ENCODE measurements at places on chromosomes 3 and 15. TPM values are rescaled to one million over a fixed set of nuclear protein-coding genes. Genes with fewer than 3 reads are reported as not detected.

GRCh38 chr3:112372396-112372795 lies 39.4 kb downstream of the CD200 start:
- no peak for DNase-seq

DNA sequence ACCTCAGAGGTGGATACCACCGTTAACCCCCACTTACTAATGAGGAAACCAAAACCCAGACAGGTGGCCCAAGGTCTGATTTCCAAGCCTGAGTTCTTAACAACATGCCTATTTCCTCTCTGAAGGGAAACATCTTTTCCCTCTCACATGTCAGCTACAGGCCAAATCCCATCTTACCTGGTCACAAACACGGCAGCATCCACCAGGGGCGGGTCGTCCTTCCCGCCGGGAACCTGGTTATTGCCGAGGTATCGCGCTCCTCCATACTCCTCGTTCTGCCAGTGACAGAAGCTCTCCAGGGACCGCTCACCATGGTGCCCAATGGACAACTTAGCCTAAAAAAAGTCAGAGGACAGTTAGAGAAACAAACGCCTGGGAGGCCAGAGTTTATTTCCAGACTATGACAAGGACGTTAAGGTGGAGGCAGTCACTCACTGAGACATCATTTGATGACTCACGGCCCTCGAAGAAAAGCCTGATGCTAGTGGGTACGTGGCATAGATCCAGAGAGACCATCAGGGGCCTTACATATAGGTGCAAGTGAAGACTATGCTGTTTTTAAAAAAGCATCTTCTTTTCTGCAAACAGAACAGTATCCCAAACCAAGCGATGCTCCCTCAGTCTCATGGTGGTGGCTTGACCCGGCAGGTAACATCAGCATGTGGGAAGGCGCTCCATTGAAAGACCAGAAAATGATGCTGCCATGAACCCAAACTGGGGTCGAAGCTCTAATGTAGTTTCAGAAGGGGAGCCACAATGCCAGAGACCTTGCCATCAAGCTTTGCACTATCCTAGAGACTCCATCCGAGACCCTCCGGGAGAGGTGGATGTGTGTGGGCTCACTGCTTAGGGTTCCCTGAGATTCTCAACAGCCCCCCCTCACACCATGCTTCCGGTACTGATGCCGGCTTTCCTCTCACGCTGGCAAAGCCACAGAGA lies 80.2 kb downstream of the ADAMTS17 start:
- DNase-seq: no peak

DNA sequence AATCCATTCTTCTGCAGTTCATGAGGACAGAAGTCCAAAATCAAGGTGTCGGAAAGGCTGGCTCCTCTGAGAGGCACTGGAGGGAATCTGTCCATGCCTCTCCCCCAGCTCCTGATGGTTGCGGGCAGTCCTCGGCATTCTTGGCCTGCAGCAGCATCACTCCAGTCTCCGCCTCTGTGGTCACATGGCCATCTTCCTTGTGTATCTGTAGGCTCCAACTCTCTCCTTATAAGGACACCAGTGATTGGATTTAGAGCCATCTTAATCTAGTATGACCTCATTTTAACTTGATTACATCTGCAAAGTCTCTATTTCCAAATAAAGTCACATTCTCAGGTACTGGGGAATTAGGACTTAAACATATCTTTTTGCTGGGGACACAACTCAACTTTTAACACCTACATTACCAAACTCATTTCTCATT lies 56.0 kb upstream of the FLNB start:
- no peak for DNase-seq

- DNase-seq: peak; percentile 17
These were observed 1.4 kb downstream of the ZNF609 start for GRCh38 chr15:64461721-64462162.

GRCh38 chr15:54803134-54803808 lies 393.5 kb downstream of the RSL24D1 start:
- peak; percentile 29 for DNase-seq

GRCh38 chr15:70505411-70505919 lies 257.9 kb downstream of the UACA start:
- DNase-seq: peak; percentile 68

- peak; percentile 68 for DNase-seq
These were observed 14.2 kb downstream of the CIB1 start for GRCh38 chr15:90219421-90220141.

DNA sequence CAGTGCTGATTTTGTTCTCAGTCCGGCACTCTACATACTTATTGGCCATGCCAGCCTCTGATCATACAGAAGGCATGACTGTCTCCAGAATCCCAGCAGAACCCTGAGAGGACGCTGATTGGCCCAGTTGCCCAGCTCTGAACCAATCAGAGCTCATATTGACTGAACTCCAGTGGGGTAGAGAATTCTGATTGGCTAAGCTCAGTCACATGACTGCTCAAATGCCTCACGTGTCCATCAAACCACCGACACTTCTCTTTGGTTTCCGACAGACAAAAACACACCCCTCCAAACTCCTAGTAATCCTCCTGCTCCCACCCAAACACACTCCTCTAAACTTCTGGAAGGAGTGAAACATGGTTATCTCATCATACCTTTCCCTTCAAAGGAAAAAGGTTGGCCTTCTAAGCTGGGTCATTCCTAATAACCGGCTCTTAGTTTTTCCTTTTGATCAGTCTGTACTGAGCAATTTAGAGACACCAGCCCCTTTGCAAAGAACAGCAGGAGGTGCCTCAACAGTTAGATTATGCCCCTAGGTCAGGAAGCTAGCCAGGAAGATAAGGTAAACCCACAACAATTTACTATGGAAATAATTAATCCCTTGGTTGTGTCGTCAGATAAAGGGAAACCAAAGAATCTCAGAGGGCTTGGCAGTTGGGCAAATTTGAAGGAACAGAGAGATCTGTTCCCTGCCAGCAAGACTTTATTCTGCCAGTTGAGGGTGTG lies 187.8 kb downstream of the TLE3 start:
- no peak for DNase-seq

DNA sequence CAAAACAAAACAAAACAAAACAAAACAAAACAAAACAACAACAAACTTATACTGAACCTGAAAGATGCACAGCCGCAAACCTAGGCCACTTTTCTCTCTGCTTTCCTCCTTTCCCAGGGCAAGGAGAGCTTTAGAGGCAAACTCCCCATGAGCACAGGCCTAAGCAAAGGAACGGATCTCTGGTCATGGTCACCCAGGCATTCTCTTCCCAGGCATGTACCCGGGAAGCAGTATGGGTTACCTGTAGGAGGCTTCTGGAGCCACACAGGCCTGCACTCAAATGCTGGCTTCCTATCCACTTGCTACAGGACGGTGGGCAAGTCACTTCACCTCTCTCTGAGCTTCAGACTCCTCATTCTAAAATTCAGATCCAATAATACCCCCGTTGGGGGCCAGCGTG lies 171.8 kb downstream of the SMAD6 start:
- DNase-seq: no peak

DNA sequence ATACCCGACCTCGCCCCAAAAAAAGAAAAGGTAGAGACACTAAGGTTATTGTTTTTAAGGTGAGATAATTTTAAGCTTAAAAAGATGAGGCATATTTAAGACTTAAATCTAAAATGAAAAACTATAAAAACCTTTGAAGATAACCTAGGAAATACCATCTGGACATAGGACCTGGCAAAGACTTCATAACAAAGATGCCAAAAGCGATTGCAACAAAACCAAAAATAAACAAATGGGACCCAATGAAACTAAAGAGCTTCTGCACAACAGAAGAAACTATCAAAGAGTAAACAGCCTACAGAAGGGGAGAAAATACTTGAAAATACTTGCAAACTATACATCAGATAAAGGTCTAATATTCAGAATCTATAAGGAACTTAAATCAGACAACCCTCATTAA lies 80.9 kb downstream of the TMCC1 start:
- no peak for DNase-seq

GRCh38 chr3:106068795-106069194 lies 200.0 kb upstream of the CBLB start:
- DNase-seq: no peak

GRCh38 chr3:34863485-34863884 lies 775.8 kb upstream of the ARPP21 start:
- DNase-seq: no peak

DNA sequence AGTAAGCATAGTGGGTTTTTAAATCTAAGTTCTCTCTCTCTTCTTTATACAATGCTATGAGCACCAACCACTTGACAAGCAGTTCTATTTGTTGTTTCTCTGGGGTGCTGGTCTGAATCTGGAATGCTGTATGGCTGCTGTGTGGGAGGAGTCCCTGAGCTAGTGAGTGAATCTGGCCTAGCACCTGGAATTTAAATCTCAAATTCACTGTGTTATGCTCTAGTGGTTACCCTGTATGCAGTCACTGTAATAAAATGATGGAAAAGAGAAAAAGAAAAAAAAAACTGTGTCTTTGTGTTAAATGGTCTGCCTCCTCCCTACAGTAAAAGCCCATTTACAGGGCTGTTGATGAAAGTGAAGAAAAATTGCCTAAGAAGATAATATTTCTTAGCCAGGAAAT lies 155.0 kb downstream of the ATP8B4 start:
- DNase-seq: no peak

DNA sequence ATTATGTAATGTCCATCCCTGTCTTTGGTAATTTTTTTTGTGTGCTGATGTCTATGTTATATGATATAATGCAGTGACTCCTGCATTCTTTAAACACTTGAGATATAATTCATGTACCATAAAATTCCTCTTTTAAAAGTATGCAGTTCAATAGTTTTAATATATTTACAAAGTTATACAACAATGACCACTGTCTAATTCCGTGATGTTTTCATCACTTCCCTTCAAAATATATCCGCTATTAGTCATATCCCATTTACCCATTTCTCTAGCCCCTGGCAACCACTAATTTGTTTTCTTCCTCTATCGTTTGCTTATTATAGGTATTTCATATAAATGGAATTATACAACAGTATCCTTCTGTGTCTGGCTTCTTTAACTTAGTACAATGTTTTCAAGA lies 64.9 kb upstream of the SUCLG2 start:
- no peak for DNase-seq

DNA sequence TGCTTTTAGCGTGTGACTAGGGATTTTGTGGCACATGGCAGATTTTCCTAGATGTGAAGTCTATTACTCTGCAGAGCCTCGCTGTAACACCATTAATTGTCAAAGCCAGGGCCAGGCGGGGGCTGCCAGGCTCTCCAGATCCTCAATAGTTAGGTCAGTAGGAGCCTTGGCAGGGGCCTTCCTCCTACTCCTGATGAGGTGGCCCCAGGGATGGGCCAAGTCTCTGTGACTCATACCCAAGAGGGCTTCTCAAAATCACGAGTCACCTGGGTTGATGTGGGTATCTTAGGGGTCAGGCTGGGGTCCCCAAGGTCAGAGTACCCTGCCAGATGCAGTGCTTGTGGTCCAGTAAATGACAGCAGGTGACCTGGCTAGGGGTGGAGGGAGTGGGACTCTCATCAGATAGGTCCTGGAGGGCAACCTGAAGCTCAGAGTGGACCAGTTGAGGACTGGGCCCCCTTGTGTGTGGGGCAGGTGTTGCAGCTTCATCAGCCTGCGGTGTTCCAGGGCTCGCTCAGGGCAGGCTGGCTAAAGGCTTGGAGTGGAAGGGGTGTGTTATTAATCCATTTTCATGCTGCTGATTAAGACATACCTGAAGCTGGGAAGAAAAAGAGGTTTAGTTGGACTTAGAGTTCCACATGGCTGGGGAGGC lies 88.5 kb upstream of the MYZAP start:
- peak; percentile 30 for DNase-seq

GRCh38 chr3:67047051-67047450 lies 48.9 kb downstream of the KBTBD8 start:
- no peak for DNase-seq

DNA sequence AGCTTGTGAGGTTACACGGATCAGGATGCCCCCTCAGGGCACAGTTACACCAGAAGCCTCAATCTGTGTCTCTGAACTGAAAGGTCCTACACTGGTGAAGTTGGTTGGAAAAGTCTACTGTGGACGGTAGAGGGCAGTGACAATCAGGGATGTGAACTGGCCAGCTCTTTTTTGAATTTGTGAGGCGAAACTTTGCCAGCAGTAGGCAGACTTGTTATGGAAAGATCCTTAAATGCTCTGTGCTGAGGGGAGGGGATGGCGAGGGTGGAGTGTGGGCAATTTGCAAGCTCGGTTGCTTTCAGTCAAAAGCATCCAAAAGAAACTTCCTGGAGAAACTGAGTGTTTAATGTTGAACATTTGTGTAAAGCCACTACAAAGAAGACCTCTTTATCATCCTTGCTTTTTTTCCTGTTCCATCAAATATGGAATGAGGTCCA lies 127.4 kb upstream of the ABHD17C start:
- DNase-seq: peak; percentile 76

DNA sequence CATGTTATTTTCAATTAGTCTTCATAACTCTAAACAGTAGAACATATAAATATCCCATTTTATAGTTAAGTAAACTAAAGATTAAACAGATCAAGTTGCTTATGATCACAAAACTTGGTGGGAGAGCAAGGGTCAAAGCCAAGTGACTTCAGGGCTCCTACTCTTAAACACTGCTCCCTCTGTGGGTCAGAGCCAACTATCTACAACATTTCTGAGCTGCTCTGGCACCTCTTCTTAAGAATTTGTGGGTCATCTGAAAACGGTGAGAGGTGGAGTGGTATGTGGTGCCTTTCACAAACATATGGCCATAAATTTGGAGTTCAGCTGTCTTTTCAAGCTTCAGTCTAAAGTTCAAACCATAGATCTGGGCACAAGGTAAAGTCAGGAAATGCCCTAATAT lies 10.9 kb downstream of the ATG3 start:
- DNase-seq: no peak

GRCh38 chr3:127849368-127849767 lies 27.1 kb upstream of the MGLL start:
- DNase-seq: no peak

DNA sequence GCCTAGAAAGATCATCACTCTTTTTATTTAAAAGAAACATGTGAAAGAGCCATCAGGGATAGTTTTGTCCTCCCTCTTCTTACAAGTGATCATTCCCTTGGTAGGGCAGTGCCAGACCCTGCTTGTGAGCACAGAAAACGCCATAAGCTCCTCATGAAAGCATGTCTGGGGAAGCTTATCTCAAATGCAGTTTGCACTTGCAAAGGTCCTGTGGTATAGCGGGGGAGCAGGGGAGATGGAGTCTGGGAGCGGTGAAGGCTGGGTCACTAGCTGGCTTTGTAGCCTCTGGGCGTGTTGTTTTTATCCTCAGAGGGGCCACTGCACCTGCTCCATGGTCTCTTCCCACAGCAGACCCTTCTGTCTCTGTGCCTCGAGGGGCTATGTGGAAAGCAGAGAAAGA lies 141.9 kb downstream of the IGF1R start:
- DNase-seq: no peak

NR1I2 gene
- 6.0 TPM for total RNA-seq

TMIE gene
- total RNA-seq: 0.26 TPM

LCTL gene
- not detected for total RNA-seq

PARP16 gene
- 4.6 TPM for total RNA-seq

NPAP1 gene
- total RNA-seq: not detected

POLQ gene
- total RNA-seq: 13.7 TPM

CCK gene
- total RNA-seq: not detected

OCA2 gene
- not detected for total RNA-seq

PLA2G4B gene
- total RNA-seq: 6.8 TPM

ARMC8 gene
- 78.7 TPM for total RNA-seq

CLEC3B gene
- total RNA-seq: not detected

TMEM42 gene
- 12.3 TPM for total RNA-seq

DAZL gene
- not detected for total RNA-seq

All from Calu3 (cell line).